ENCODE measurements at places on chromosomes 1 and 21. TPM values are rescaled to one million over a fixed set of nuclear protein-coding genes. Genes with fewer than 3 reads are reported as not detected.

DNA sequence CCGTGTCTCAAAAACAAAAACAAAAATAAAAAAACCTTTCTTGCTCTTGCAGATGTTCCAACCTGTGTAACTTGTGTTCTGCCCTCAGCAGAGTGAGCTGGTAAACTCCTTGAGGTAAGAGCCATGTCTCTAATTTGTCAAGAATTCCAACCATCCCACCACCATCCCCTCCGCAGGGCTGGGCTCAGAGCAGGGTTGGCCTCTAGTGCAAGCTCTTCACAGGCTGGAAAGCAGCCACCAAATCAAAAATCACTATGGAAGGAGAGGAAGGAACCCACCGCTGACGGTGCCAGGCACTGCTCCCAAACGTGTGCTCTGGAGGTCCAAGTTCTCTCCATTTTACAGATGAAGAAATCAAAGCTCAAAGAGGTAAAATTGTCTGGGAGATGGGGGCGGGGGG, 9.4 kb downstream of the PLEKHA6 start:
- no peak for DNase-seq

DNA sequence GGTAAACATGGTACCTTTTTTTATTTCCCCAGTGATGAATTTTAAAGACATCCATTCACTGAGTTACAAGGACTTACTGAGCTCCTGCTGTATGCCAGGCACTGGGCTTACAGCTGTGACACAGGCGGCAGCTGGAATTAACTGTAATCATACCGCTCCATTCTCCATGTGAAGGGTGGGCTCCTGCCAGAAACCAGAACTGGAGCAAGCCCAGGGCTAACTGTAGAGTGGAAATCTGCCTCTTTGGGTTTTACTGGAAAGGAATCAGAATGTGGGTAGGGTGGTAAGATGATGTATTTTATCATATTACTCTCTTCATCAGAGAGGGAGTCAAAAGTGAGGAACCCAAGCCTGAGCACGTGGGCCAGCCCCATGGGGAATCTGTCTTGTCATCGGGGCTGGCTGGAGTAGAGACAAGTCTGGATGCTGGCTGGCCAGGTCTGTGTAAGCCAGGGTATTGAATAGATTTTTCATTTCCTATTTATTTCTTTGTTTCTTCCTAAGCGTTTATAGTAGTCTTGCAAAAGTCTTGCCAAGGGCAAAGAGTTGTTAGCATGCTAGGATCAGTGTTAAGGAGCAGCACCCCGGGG, 21.5 kb downstream of the FGGY start:
- no peak for DNase-seq

- DNase-seq, result no peak
Observed at GRCh38 chr1:246417813-246418564, 89.1 kb downstream of the SMYD3 start.

GRCh38 chr1:16006552-16007485, 2.8 kb downstream of the SRARP start:
- no peak for DNase-seq

GRCh38 chr1:104932949-104933679, 1183.4 kb downstream of the AMY1C start:
- DNase-seq, result no peak

DNA sequence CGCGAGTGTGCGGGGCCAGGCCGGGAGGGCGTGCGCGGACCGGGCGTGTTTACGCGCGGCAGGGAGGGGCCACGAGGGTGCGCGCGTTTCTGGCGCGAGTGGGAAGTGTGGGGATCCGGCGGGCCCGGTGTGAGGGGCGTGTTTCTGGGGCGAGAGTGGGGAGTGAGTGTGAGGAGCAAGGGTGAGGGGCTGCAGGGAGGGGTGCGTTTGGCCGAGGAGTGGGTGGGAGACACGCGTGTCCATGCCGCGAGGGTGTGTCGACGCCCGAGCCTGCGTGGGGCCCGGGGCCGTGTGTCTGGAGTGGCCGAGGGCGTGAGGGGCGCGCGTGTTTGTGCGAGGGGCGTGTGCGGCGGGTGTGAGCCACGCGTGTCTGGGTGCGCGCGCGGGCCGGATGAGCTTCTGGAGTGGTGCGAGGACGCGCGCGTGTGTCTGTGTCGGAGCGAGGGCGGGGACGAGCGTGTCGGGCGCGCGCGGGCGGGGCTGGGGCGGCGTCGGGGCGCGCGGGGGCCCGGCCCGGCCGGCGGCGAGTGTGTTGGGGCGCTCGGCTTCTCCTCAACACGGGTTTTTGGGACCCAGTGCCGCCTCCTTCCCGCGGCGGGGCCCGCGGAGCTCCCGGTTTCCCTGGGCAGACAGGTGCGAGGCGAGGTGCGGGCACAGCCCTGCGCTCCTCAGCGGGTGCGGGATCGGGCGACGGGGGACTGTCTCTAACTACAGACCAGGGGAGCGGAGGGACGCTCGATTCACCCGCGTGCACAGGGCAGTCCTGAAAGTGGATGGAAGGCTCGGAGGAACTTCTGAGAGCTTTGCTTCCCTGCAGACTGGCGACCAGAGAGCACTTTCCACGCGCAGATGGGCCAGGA, 65.8 kb upstream of the VAMP3 start:
- no peak for DNase-seq

DNA sequence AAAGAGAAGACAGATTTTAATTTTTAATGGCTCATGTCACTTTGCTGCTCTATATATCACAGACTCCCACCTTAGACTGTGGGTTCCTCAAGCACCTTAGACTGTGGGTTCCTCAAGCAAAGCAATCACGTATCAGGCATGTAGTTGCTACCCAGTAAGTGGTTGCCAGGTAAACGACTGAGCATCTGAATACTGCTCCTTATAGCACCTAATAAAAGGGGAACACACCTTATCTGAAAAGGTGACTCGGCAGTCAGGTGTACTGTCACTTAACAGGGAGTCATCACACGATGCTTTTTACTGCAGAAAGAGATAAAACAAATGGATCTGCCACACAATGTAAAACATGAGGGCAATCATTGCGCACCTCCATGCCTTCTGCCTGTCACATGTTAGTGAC, 92.5 kb upstream of the LPGAT1 start:
- DNase-seq, result no peak

- DNase-seq, result no peak
Observed at GRCh38 chr1:30763651-30764248, 6.2 kb upstream of the LAPTM5 start.

- DNase-seq, result no peak
Observed at GRCh38 chr1:156509424-156510034, 9.0 kb upstream of the MEF2D start.

- DNase-seq, result no peak
Observed at GRCh38 chr1:44832056-44832705, 10.9 kb downstream of the PTCH2 start.

- DNase-seq, result no peak
Observed at GRCh38 chr1:213276236-213276635, 225.2 kb downstream of the RPS6KC1 start.

GRCh38 chr21:31650930-31651329, 8.6 kb upstream of the SOD1 start:
- DNase-seq, result no peak

DNA sequence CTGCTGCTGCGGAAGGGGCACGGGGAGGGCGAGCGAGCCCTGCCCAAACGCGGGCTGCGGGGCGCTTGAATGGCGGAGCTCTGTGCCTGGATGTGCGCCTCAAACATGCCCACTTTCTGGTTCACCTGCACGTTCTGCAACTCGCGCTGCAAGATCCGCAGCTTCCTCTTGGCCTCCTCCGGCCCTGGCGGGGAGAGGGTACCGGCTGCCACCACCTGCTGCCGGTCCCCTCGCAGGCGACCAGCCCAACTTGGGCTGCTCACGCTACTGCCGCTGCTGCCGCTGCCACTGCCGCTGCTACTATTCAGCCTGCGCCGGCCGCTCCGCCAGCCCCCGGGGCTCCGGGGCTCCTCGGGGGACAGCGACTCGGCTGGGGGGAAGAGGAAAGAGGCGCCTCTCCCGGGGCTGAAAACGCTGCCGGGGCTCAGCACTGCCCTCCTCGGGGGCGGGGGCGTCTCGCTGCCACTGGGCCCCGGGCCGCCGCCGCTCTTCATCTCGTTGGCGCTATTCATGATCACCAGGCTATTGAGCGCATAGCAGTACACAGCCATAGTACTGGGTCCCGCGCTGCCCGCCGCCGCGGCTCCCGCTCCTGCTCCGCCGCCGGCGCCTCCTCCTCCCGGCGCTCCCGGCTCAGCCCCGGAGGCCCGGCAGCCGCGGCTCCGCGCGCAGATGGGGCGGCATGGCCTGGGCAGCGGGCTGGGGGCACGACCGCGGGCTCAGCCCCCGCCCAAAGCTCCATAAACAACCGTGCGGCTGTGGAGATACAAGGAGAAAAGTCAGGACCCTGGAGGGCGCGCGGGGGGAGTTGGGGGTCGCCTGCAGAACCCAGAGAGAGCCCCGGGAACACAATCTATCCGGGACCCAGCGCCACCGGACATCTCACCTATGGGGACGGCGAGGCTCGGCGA, 1.9 kb downstream of the ITPKB start:
- DNase-seq, result no peak

DNA sequence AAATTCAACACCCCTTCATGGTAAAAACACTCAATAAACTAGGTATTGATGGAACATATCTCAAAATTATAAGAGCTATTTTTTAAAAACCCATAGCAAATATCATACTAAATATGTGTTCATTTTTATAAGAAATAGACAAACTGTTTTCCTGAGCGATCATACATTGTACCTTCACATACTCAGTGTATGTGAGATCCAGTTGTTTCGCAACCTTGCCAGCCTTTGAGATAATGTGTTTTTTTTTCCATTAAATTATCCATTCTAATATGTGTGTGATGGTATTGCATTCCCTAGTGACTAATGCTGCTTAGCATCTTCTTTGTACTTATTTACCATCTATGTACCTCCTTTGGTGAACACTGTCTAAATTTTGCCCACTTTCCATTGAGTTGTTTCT, 47.1 kb downstream of the CFH start:
- DNase-seq, result no peak

- DNase-seq, result no peak
Observed at GRCh38 chr1:147214325-147214724, 10.8 kb downstream of the FMO5 start.

GRCh38 chr1:1946540-1946939, 27.5 kb upstream of the TMEM52 start:
- no peak for DNase-seq

- no peak for DNase-seq
Observed at GRCh38 chr1:203476216-203476814, 709 bp downstream of the PRELP start.

GRCh38 chr1:206495011-206495461, 12.3 kb upstream of the RASSF5 start:
- DNase-seq, result no peak

- no peak for DNase-seq
Observed at GRCh38 chr1:65581119-65581518, 160.7 kb downstream of the LEPR start.

GRCh38 chr1:56566061-56566744, 13.2 kb downstream of the PLPP3 start:
- no peak for DNase-seq

- DNase-seq, result no peak
Observed at GRCh38 chr1:245361065-245361464, 206.3 kb downstream of the KIF26B start.

- DNase-seq, result no peak
Observed at GRCh38 chr1:38341694-38342093, 295.1 kb upstream of the POU3F1 start.

DNA sequence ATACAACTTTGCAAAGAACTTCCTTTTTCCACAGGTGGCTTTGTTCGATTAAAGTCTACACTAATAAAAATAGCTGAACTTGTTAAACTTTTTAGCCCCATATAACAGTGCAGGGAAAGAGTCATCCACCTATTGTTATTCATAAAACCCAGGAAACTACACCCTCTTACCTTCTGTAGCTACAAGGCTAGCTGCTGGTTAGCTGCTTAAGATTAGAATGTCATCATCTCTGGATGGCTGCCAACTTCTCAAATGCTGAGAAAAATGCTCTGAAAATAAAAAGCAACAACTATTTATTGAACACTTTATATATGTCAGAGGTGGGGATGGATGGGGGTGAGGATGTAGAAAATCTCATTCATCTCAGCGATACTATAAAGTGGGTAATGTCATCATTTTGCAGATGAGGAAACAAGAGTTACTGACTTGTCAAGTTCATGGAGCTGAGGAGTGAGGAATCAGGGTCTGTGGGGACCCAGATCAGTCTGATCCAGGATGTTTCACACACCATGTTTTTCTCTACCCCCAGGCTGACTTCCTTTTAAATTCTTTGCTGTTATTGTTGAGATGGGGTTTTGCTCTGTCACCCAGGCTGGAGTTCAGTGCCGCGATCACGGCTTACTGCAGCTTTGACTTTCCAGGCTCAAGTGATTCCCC, 17.1 kb downstream of the ATP5PF start:
- no peak for DNase-seq

- DNase-seq, result no peak
Observed at GRCh38 chr1:35569936-35570335, 3.2 kb upstream of the TFAP2E start.

Gene RNU1-2
- polyA plus RNA-seq, result 1.5 TPM

Gene LRRC38
- polyA plus RNA-seq, result 0.11 TPM

Gene PRDM2
- 39.5 TPM for polyA plus RNA-seq

Gene MTARC1
- 24.6 TPM for polyA plus RNA-seq

Gene FAM167B
- polyA plus RNA-seq, result 10.4 TPM

Gene ZFP69
- polyA plus RNA-seq, result 7.9 TPM

Gene C1QTNF12
- 12.2 TPM for polyA plus RNA-seq

Gene OR2L5
- polyA plus RNA-seq, result not detected

Gene TRIM67
- polyA plus RNA-seq, result 0.09 TPM

Gene GREM2
- polyA plus RNA-seq, result 1.4 TPM

Gene NBPF11
- 46.1 TPM for polyA plus RNA-seq

Gene OR2L13
- polyA plus RNA-seq, result not detected

Data from renal cortex interstitium (tissue), 15 donors.